ENCODE measurements at places on chromosomes 2 and 18. TPM values are rescaled to one million over a fixed set of nuclear protein-coding genes. Genes with fewer than 3 reads are reported as not detected.

Gene GNLY
- total RNA-seq, result not detected

- no peak for DNase-seq
These were observed 378.8 kb downstream of the SLC4A3 start for GRCh38 chr2:220006152-220006621.

GRCh38 chr2:43325107-43325811 is 98.9 kb upstream of the ZFP36L2 start:
- DNase-seq, result no peak

DNA sequence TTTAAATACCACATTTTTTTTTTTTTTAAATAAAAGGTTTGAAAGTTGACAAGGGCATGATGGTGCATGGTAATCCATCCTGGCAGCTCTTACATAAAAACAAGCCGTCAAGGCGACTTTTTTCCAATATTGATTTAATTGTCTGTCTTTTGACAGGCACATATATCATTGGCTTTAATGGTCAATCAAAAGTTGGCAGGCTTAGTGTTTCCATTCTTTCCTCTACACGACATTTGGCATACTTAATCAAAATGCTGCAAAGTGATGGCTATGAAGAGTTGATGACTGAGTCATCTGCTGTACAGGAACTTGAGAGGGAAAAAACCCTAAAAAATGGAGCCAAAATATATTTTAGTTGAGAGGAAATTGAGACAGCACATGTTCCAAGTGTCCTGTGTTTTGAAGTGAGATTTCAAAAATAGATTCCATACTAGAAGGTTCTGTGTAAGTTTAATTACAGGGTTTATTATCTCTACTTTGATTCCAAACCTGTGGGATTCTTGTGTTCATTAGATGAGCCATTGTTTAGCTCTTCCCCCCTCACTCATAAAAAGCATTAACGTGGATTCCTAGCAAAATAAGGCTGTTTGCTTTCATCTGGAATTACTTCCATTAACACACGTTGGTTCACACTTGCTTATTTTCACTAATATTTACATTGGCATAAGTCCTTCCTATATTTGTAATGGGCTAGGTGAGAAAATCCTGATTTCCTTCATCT is 3.2 kb downstream of the TSHZ1 start:
- no peak for DNase-seq

Gene SUPT7L
- 22.4 TPM for total RNA-seq

Gene CD302
- total RNA-seq, result 3.3 TPM

DNA sequence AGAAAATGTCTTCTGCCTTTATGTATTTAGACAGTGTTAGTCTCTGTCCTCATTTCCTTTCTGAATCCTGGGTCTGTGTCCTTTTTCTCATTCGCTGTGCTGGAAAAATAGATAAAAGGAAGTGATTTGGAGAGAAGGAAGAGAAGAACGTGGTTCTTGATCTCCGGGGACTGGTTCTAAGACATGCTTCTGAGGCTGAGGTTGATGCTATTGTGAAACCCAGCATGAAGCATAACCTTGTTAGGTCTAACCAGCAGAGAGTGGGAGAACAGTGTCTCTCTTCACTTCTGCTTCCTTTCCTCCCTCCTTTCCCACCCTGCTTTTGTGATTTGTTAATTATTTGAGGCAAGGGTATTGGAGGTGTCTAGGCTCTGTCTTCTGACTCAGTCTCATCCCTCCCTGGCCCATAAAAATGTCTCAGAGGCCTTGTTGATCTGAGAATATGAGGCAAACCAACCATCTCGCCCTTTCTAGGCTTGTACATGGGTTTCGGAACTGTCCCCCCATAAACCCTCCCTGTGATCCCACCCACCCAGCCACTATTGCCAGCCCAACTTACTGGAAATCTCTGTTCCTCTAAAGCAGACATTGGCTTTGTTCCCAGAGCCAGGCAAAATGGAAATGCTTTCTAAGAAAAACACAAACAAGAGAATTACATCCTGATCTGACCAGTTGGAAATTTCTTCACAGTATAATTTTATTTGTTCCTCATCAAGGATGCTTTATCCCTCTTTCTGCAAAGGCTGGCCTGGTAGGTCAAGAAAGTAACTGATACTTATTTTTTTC is 360.6 kb upstream of the TNP1 start:
- DNase-seq, result no peak

Gene GRHL1
- total RNA-seq, result 4.7 TPM

Gene CYP1B1
- total RNA-seq, result 86.7 TPM

Gene ADGRF3
- total RNA-seq, result not detected

DNA sequence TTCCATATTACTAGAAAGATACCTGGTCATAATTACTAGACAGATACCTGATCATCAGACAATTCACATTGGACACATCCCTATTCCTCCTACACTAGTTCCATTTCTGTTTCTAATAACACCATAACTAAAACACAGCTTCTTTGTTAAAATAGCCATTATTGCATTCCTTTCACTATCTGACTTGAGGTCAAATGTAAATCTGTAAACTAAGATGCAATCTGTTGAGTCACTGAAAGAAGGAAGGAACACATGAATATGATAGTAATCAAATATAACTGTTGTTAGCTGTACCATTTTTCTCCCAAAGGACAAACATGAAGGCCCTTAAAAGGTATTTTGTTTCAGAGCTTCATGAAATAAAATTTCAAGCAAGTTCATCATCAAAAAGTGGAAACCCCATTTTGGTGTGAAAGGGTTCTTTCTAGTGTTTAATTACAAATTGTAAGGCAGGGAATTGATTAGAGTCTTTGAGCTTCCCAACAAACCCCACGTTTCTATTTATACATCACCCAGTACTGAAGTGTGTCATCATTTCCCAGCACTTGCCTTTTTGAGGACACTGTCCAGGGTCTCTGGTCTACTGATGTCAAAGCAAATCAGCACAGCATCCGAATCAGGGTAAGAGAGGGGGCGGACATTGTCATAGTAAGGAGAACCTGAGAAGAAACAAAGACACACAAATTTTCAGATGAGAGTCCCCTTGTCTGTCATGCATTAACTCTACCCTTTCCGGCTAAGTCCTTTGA is 13.0 kb downstream of the RND3 start:
- DNase-seq, result no peak

DNA sequence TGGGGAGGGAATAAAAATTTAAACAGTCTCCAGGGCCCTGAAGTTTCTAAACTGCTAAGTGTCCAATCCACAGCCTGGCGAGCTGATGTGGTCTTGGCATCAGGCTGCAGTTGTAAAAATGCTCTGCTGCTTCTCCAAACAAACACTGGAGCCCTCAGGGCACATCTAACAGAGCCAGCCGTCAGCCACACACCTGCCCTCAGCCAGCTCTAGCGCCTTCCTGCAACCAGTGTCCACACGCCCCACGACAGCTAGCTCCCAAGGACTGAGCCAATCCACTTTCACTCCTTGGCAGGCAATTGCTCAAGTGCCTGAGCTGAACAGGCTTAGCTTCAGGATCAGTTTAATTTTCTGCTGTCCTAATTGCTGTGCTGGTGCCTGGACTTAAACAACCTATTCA is 446.4 kb upstream of the RAB12 start:
- DNase-seq, result no peak

GRCh38 chr2:47842846-47843245 is 59.9 kb downstream of the MSH6 start:
- DNase-seq, result no peak

GRCh38 chr2:70477441-70477844 is 76.2 kb downstream of the TGFA start:
- DNase-seq, result no peak

DNA sequence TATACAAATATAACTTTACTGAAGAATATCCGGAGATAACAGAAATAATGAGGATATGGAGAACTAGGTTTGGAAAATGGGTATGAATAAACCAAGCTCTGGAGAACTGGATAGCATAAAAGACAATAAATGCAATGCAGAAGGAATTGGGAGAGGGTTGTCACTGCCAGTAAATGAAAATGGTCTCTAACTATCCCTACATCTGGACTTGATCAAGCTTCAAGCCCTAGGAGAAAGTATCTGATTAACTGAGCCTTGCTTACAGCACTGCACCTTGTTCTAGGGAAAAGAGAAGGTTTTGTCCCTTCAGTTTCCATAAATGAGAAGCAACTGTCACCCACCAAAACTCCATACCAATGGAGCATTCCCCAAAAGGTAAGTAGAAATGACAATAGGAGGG is 514.6 kb upstream of the ZEB2 start:
- DNase-seq, result no peak

DNA sequence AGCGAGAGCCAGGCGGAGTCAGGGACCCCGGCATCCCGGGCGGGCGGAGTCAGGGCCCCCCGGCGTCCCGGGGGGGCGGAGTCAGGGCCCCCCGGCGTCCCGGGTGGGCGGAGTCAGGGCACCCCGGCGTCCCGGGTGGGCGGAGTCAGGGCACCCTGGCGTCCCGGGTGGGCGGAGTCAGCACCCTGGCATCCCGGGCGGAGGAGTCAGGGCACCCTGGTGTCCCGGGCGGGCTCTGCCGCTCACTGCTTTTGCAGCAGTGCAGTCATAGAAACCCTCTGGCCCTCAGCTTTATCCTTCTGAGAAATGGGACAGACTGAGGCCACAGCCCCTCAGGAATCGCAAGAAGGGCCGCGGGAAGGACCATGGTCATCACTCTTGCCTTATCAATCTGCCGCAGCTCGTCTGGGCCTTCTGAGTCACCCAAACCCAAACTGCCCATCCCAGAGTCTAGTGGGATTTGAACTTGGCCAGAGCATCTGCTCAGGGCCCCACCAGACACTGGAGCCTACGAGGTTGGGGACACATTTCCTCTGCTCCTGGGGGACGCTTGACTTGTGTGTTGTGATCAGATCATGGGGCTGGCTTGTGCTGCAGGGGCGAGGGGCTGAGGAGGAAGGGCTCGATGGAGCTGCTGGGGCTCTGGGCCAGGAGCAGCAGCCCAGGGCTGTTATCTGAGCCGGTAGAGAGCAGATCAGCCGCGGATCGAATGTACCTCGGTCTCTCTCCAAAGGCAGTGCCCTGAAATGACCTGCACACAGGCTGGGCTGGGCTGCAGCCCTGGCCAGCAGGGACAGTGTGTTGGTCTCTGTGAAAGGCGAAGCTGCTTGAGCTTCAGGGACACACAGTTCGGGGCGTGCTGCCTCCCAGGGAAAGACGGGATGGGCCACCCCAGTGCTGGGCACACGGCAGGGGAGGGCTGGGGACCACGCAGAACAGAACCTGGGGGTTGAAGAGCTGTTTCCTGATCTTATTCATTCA is 290.1 kb upstream of the HDAC4 start:
- DNase-seq, result no peak

Gene SERPINB3
- not detected for total RNA-seq

Gene ELOA2
- not detected for total RNA-seq

GRCh38 chr2:77268626-77269025 is 253.6 kb downstream of the LRRTM4 start:
- DNase-seq, result no peak

- DNase-seq, result no peak
These were observed 1.5 kb downstream of the ERBB4 start for GRCh38 chr2:212536817-212537725.

DNA sequence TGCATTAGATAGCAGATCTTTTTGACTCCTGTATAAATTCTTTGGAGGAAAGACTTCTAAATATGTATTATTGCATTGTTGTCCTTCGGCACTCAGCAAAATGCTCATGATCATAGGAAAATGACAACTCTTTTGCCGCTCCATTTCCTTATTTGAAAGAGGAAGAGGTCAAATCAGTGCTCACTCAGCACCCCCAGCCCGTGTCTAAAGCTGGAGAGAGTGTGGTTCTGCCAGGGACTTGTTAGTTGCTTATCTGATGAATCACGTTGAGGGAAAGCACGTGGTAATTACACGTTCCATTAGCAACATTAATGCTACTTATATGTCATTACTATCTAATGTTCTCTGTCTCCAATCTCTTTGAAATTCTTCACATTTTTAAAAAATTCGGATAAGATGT is 46.0 kb upstream of the MBP start:
- DNase-seq, result no peak

- no peak for DNase-seq
These were observed 14.6 kb upstream of the TNS1 start for GRCh38 chr2:218017211-218018053.

Gene CAPN14
- 0.05 TPM for total RNA-seq

Gene ADAM23
- 0.18 TPM for total RNA-seq

DNA sequence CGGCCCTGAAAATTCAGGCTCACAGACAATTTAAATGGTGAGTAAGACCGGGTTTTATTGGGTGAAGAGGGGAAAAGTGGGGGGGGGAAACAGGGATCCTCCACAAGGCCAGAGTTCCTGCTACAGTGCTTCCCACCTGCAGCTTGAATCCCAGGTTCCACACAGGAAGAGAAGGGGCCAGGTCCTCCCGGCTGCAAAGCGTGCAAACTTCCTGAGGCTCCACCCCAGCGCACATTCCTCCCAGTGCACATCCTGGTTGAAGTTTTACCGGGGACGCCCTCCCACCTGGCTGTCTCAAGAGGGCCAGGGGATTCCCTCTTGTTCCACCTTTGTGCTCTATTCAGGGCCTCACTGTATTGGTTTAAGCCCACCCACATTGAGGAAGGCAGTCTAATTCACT is 347.7 kb upstream of the REG3G start:
- DNase-seq, result no peak

GRCh38 chr2:58788402-58788801 is 547.3 kb upstream of the FANCL start:
- DNase-seq, result no peak
